HepG2 (cell line): ENCODE measurements at places on chromosomes 5 and 9.

DNA sequence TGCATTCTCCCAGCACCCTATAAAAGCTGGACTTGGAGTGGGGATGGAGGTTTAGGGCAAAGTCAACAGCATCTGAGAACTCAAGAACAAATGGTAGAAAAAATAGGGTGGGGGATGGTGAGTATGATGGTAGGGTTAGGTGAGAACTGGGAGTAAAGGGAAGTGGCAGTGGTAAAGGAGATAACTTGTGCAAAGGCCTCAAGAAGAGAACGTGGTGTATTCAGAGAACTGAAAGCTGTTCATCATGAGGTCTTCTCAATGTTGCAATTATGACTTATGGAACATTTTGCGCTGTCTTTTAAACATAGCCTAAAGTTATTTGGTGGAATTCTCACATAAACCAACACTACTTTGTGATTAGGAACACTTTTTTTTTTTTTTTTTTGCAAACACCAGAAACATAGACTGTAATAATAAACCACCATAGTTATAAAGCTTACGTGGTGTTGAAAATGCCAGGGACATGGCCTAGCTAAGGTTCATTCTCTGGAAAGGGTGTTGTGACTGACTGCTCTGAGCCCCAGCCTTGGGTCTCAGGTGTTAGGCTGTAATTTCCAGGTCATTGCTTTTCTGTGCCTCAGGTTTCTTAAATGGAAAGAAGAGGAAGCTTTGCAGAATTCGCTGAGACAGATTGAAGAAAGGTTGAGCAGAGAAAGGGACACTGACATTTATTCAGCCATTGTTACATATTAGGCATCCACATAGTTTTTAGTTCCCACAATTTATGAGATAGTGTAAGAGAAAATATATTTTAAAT is 19.2 kb upstream of the TXNDC8 start:
- no peak for DNase-seq

DNA sequence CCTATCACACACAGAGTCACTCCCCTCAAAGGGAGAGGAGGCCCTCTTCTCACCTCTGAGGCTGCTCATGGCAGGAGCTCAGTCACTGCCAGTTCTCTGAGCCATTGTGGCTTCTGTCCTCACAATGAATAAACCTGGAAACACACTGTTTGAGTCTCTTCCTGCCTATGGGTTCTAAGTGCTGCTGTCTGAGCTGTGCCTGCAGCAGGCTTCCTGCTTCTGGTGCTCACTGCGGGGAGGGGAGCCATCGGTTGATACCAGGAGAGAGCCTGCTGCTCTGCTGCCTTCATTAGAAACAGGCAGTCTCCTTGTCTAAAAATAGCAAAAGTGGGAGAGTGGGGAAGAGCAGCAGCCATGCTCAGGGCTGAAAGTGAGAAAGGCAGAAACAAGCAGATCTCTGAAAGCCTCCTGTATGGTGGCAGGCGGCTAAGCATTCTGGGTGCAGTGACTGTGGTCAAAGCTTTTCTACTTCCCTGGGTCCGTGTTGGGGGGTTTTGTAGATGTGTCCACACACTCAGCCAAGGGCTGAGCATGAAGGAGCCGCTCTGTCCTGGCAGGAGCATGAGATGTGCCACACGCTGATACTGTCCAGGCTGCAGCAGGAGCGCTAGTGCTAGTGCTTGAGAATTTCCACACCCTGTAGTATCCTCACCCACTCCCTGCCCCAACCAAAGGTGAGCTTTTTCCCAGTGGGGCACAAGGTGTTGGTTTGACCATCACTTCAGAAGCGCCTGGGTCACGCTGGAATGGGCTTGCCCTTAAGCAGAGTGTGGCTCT is 34.2 kb downstream of the PRKACG start:
- no peak for DNase-seq

- no peak for DNase-seq
Observed at GRCh38 chr5:54534191-54535004, 16.8 kb downstream of the SNX18 start.

- no peak for DNase-seq
Observed at GRCh38 chr5:39140558-39141168, 66.5 kb upstream of the RICTOR start.

DNA sequence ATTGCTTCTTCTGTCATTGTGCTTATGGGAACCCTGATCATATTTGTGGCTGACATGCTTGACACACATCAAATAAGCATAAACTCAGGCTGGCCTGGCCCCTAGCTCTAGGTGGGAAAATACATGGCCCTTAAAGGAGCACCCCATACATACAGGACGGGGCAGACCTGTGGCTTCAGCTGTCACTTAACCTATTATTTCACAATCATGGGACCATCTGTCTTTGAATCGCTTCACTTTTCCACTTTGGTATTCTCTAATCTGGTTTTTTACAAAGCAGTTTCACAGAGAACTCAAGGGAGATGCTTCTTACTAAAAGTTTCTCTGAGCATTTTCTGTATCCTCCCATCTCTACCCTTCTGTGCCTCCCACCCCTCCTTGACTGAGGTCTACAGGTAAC is 34.6 kb upstream of the LRRTM2 start:
- DNase-seq, result no peak

DNA sequence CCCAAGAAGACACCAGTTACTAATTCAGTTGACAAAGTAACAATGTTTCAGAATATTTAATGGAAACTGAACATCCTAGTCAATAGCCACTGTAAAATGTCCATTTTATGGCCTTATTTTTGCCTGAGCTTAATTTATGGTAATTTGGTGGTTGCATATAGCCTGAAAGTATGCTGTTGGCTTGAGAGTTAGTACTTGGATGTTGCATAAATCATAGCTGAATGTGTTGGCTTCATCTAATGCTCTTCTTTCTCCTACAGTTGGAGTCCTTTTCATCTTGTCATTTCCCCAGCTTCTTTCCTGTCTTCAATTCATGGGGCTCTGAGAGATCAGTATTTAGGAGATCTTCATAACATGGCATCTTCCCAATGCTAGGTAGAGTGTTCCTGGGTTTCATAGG is 164.6 kb downstream of the MAT2B start:
- no peak for DNase-seq

DNA sequence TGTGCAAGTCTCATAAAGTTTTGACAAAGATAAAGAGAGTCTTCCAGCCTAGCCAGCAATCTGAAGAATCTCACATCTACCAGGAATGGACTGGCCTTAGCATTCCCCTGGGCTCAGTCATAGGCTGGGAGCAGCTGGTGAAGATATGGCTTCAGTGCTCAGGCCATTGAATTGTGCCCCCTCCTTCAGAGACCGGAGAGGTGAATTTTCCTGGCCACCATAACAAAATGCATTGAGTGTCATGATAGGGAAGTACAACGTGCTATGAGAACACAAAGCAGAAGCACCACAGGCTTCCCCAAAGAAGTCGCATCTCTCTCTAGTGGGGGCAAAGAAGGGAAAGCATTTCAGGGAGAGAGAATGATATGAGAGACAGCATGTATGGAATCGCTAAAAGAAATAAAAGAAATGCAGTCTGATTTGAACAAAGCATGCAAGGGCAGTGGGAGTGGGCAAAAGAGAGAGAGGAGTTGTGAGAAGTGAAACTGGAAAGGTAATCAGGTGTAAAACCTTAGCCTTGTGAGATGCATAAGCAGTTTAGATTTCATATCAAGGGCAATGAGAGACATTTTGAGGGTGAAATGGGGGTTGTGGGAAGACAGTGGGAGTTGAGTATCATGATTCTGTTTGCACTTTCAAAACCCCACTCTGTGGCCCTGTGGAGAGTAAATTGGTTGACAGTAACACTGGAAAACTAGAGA is 57.1 kb upstream of the NMUR2 start:
- DNase-seq, result no peak

DNA sequence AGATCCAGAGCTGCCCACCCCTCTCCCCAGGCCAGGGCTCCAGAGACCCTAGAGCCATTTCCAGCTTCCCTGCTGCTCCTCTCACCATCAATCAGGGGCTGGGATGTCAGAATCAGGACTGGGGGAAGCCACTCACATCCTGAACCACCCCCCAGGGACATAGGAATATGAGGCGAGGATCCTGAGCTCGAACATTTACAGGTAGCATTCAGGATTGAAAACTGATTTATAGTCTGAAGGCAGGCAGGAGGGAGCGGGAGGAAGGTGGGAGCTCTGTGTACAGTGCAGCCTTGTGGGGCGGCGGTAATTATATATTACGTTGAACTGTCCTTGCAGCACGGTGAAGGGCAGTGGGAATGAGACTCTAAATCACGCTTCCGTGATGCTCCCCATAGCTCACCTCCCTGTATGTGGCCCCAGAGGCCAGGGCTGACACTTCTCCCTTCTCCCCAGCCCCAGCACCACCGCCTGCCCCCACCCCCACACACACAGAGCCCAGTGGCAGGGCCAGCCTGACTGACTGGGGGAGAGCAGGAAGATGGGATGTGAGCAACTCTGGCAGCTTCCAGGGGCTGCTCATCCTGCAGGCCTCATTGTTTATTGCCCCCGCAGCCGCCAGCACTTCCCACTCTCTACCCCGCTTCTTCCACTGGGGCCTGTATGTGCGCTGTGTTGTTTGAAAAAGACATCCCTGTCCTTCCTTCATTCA is 76.0 kb upstream of the HSPA9 start:
- no peak for DNase-seq

DNA sequence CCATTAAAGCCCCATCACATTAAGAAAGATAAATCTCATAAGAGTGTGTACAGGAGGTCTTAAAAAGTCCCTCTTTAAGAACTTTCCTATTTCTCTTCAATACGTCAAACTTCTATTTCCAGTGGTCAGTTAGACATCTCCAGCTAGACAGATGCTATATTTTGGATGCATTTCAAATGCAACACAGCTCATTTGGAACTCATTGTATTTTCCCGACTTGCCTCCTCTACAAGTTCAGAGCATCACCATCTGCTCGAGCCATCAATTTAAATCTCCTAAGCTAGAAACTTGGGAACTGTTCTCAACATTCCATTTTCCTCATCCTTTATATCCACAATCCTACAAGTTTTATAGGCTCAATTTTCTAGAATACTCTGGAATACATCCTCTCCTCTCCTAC is 3.2 kb upstream of the UHRF2 start:
- no peak for DNase-seq

DNA sequence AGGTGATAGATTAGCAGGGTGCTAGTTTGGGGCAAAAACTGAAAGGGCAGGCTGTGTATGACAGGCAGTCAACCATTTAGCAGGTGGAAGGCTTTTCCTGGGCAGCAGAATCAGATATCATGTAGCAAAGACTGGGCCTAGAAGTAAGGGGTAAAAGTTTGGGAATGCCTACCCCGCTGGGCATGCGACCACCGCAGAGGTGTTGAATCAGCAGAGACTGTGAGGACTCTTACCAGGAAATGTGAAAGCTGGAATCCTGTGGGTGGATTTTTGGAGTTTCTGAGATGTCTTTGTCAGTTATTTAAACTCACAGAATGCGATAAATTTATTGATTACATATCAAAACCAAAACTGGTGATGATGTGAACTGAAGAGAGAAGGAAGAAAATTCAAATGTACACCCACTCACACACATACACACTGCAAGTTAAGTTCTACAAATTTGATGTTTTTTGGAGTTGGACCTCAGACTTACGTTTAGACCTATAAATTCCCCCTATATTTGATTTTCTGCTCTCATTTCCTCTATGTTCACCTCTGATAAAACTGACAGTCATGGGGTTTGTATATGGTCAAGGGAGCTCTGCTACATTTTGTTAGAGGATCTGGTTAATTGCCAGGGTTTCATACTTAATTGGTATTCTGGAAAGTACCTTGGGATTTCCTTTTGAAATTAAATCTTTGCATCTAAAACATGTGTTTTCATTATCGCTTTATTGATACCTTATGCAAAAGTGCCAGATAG is 333.6 kb downstream of the CSNK1G3 start:
- no peak for DNase-seq

GRCh38 chr5:95925378-95925744 is 36.3 kb downstream of the ELL2 start:
- DNase-seq, result no peak

DNA sequence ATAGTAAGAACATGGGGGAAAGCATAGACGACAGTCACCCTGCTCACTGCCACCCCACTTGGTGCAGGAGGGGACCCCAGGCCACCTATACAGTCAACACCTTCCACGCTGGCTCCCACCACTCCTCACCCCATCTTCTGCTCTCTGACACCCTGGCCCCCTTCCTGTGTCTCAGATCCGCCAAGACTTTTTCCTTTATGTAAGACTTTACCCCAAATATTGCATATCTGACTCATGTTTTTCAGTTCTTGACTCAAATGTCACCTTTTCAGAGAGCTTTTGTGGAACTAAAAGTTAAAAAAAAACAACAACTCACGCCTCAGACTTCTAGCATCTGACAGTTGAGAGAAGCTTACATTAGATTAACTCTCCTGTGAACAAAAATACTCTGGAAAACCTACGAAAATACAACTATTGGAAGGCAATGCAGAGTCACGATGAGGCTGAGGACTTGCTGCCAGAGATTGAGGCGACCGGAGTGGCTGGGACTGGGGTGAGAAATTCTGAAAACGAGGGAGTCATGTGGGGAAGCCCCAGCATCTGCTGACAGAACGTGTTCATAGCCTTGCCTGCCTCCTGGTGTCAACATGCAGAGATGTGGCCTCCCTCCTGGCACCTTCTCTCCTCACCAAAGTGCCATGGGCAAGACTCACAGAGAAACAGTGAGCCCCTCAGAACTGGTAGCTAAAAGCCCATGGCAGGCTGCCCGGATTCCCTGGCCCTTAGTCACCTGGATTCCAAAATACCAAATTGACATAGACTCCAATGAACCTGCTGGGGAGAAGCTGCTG is 22.4 kb upstream of the FCN2 start:
- no peak for DNase-seq

- no peak for DNase-seq
Observed at GRCh38 chr9:99118782-99119466, 14.0 kb downstream of the TGFBR1 start.

- DNase-seq, result peak; percentile 94
Observed at GRCh38 chr5:179504600-179505396, 45.6 kb upstream of the RUFY1 start.

DNA sequence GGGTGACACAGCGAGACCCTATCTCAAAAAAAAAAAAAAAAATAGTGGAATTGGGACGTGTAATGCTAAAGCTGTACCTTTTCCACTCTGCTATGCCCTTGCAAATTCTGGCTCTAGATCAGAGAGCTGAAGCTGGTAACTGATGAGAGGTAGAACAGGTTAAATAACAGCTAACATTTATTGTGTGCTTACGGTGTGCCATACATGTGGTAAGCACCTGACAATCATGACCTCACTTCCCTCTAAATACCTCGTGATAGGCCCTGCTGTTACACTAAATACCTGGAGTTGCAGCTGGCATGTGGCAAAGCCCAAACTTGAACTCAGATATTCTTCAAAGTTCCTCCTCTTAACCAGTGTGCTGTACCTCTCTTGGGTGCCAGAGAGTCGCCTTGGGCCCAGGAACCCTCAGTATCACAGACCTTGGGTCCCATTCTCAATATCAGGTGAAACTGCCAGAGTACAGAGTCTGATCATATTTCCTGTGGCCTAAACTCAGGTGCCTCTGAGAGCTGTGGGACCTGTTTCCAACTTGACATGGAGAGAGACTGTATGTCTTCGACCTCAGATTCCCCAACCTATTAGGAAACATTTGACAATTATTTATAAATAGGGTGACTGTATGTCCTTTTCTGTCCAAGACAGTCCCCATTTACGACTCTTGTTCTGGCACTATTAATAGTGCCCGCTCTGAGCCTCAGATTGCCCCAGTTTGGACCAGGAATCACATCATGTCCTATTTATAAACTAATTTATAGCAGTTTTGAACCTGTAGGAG is 4.8 kb downstream of the ARL10 start:
- no peak for DNase-seq

GRCh38 chr5:1214936-1215220 is 10.3 kb upstream of the SLC6A18 start:
- DNase-seq, result no peak

GRCh38 chr9:4798281-4799032 is 5.7 kb downstream of the RCL1 start:
- no peak for DNase-seq

GRCh38 chr5:65104831-65105230 is 336.1 kb downstream of the CWC27 start:
- DNase-seq, result no peak

GRCh38 chr9:107246259-107247254 is 36.5 kb upstream of the RAD23B start:
- no peak for DNase-seq
